ENCODE measurements at places on chromosomes 3 and 15.

- DNase-seq, result peak; percentile 55
These were observed 625 bp upstream of the ELL3 start for GRCh38 chr15:43777267-43777914.

DNA sequence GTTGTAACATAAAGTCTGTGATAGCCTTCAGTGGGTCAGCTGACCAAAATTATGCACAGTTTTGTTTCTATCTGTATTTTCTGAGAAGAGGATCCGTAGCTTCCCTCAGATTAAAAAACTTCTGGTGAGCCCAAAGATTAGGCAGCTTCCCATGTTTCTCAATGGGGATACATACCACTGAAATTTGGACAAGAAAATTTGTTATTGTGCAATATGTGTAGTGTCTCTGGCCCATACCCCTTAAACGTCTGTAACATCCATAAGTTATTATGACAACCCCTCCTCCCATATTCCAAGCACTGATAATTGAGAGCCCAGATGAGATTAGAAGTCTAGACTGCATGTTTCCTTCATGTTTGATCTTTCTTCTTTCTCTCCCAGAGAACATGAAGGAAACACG is 1.9 kb upstream of the MITF start:
- no peak for DNase-seq

GRCh38 chr3:63869940-63870614 is 6.4 kb downstream of the ATXN7 start:
- DNase-seq, result no peak

DNA sequence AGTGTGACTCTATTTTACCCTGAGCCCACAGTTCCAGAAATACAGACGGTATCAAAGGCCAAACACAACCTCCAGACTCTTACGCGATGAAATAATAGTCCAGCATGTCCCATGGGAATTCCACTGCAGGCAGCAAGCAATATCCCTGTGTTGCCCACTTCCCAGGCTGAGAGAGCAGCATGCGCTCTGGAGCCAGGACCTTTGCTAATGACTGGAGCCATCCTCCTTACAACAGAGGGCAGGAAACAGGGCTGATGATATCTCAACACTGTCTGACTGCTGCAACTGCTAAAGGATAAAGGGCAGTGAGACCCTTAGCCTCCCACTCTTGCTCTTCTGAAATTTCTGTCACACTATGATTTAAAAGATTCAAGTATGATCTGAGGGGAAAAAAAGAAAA is 34.8 kb downstream of the MCF2L2 start:
- no peak for DNase-seq

DNA sequence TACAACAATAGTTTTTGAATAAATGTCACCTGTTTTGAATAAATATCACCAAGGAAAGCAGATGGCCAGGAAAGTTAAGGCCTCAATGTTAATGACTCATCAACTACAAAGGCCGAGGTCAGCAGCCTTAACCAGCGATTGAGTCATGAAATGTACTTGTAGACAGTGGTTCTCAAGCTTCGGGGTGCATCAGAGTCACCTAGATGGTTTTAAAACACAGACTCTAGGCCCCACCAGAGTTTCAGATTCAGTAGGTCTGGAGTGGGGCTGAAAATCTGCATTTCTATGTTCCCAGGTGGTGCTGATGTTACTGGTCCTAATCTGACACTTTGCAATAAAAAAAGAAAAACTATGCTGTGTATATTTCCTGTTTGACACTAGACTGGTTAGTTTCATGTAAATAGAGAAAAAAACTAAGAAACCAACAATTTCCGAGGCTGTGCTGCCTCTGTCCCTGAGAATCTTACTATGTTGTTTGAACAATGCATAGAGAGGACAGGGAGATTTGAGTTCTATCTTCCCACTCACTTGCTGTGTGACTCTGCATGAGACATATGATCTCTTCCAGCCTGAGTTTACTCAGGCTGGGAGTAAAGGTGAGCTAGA is 9.8 kb downstream of the RAB27A start:
- DNase-seq, result no peak

DNA sequence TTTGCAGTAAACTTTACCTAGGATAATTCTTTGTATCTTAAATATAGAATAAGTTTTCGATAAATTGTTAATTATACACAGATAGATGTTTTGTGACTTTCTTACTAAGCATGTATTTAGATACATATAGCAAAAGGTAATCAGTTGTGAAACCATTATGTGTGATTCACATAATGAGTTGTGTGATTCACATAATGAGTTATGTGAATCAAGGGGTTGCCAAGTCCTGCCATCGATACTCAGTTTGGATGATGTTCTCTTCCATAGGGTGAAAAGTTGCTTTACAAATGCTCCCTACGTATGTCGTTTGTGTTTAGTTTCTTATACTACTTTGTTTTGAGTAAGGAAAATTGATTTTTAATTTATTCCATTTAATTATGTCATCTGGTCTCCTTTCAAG is 682.1 kb downstream of the MECOM start:
- no peak for DNase-seq

- no peak for DNase-seq
These were observed 21.9 kb upstream of the ZBTB47 start for GRCh38 chr3:42631620-42632019.

DNA sequence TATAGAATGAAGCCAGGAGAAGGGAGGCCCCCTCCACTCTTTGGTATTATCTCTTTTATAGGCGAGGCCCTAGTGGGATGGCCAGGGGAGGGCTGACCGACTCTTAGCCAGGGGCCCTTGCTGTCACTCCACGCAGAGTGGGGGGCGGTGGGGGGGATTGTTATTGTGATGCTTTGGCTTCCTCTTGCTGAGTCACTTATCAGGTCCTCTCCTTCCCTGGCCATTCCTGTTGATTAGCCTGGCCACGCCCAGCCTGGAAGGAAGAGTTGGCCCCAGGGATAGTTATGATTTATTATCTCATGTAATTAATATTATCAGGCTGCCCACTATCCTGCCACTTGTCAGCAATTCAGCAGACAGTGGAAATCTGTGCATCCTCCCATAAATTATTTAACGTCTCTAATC is 25.5 kb upstream of the SKOR1 start:
- no peak for DNase-seq

- DNase-seq, result no peak
These were observed 30.0 kb downstream of the PAQR5 start for GRCh38 chr15:69328739-69329138.

DNA sequence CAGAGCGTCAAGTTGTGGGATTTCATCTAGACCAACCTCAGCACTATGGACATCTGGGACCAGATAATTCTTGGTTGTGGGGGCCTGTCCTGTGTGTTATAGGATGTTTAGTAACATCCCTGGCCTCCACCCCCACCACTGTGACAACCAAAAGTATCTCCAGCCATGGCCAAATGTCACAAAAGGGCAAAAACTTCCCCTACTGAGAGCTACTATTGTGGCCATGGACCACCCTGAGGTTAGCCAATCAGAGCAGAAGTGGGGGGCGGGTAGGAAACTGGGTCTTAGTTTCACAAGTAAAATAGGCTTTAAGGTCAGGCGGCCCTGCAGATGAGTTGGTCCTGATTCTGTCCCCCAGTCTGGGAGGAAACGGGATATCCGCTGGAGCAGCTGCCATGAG is 25.4 kb downstream of the KIF7 start:
- no peak for DNase-seq

GRCh38 chr15:31262901-31263671 is 63.5 kb upstream of the KLF13 start:
- DNase-seq, result no peak

DNA sequence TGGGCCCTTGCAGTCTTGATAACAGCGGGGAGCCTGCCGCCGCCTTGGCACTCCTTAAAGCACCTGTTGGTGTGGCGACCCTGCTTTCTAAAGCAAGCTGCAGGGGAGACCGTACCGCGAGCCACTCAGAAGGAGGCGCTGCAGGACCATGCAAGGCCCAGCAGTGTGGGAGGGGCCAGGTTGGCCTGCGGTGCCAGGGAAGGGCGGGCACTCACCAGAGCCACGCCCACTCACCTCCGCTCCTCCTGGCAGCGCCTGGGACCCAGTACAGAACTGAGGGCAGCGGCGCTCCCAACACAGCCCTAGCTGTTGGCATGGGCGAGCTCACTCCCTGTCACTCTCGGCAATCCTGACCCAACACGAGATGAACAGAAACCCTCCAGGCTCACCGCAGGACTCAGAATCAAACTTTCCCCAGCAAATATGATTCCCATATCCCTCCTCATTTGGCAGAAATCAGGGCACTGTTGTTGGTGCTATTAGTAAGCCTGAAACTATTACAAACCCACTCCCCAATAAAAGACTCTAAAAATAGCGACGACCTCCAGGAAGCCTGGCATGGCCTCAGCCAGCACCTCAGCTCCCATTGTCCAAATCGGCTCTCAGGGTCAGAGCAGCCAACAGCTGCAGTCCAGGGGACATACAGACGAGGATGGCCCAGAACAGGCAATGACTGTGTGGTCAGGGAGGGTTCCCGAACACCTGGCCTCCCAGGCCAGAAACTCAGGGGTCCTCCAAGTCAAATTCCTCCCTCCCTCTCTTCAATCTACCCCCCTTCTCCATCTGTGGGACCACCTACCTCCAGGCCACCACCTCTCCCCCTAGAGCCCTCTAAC is 77.2 kb downstream of the TBC1D2B start:
- no peak for DNase-seq

All from frontal cortex (tissue), 4 donors.